ENCODE measurements at places on chromosomes 2 and 18.

GRCh38 chr18:24475926-24476589 is 15.6 kb downstream of the HRH4 start:
- DNase-seq: no peak

DNA sequence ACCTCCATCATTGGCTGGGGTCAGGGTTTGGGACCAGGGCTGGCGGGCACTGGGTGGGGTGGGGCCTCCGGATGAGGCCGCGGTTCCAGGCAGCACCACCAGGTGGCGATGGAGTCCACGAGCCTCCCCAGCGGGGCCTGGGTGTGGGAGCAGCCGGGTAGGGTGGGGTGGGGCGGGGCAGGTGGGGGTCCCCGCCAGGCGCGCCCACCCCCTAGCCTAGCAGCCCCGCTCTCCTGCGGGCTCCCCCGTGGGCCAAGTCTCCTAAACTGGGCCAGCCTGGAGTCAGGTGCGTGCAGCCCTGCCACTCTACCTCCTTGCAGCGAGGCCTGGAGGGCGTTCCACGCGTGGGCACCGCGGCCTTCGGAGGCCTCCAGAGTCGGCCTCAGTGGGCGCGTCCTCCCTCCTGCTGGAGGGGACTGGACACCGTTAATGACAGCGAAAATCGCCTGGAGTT is 187.5 kb downstream of the TWIST2 start:
- peak; percentile 6 for DNase-seq

DNA sequence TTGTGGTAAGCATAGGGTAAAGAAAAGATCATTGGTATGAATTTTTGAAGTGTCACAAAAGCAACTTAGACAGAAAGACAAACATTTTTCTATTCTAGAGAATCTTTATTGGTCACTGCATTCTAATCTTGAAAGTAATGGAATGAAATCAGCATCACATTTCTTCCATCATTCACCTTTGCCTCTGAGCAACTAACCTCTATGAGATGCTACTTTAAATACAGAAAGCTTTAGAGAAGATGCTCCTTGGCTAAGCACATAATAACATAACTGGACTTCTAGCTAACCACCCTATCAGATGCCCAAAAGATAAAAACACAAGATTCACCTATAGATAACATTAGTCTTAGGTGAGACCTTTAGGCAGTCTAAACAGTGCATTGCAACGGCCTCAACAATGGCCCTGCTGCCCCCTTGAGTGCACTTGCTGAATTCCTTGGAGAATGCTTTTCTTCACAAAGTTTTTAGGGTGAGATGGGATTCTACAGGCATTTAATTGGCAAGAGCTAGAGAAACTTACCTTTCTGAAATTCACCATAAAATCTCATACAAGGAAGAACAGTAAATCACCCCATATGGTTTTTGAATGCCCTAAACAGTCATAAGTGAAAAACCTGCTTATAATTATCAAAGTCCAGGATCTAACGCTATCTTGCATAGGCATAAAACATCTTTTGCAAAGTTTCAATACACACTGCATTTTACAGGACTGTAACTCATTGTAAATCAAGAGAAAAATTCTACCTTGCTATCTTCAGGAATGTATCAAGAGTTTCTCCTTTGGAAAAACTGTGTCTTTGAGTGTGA is 791.3 kb upstream of the CHAC2 start:
- no peak for DNase-seq

- no peak for DNase-seq
Observed at GRCh38 chr2:20589975-20590703, 60.8 kb downstream of the HS1BP3 start.

GRCh38 chr2:191866675-191867506 is 20.0 kb upstream of the CAVIN2 start:
- DNase-seq: no peak

DNA sequence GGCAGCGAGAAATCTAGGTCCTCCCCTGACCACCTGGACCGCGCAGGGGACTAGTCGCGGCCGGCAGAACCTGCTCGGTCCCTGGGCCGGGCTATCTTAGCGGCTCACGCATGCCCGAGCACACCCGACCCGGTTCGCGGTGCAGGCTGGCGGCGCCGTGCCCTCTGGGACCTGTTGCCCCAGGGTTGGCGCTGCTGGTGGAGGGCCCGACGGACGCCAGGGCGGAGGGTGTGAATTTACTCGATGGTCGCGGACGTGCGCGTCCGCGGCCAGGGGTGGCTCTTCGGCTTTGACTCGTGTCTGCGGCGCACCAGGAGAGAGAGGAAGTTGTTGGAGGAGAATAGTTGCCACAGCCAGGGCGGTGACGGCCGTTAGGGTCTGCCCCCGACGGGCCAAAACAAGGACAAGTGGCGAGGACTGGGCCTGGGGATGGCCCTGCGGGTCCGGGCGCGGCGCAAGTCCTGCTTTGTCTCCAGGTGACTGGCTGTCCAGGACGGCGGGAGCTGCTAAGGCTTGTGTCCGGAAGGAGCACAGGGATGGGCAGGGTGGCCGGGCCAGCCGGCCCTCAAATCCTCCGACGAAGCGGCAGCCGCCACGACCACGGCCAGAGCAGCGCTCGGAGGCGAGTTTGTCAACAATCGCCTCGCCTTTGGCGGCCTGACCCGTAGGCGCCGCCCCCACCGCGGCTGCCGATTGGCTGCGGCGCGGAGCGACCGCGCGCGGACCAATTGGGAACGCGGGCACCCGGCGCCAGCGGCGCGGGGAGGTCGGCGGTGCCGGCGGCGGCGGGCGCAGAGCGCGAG is 1.3 kb downstream of the BCL2L11 start:
- peak; percentile 81 for DNase-seq

- DNase-seq: no peak
Observed at GRCh38 chr2:11074246-11074820, 80.9 kb upstream of the SLC66A3 start.

GRCh38 chr2:155633060-155633839 is 699.3 kb downstream of the NR4A2 start:
- DNase-seq: no peak

- DNase-seq: no peak
Observed at GRCh38 chr2:191952515-191953270, 105.8 kb upstream of the CAVIN2 start.

- DNase-seq: no peak
Observed at GRCh38 chr2:61550375-61551209, 12.4 kb upstream of the XPO1 start.

- no peak for DNase-seq
Observed at GRCh38 chr18:31206787-31207381, 44.2 kb upstream of the DSC1 start.

DNA sequence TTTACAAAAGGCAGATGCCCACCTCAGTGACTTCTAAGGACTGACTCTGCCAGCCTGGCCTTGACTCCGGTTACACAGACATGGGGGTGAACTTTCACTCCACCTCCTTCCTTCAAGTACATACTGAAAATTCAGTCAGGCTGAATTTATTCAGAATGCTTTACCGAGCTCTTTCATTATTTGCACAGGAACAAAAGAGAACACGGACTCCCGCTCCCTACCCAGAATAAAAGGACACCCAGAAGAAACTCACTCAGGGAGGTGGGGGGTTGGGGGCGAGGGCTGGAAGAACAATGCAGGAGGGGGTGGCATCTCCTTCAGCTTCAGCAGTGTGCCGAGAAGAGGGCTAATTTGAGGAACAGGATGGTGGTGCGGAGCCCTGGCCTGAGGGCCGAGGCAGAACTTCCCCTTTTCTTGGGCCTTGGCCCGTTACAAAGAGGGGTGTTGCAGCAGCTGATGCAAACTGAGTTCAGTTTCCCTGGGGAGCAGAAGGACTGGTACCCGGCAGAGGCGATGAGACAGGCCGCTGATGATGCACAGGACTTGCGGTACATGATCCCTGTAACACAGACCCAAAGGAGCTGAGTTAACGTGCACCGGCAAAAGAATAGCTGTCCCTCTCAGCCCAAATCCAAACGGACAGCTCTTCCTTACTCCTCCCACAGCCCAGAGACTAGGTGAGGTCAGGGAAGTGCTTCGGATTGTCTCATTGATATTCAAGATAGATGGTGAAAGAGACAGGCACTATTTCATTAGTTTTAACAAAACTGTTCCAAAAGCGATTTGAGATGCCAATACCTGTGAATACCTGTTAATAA is 24.1 kb downstream of the LYPD1 start:
- DNase-seq: no peak

DNA sequence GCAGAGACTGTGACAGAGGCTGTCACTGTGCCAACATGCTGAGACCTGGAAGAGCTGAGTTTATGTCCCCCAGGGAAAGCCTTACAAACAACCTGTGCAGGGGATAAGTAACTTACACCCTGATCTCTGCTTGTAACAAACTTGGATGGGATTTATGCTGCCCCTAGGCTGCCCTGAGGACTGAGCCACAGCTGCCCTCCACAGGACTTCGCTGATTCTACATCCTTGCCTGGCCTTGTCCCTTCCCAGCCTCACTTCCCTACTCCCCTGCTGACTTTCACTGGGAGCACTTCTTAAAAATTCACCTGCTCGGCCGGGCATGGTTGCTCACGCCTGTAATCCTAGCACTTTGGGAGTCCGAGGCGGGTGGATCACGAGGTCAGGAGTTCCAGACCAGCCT is 45.9 kb upstream of the ASAP2 start:
- no peak for DNase-seq

DNA sequence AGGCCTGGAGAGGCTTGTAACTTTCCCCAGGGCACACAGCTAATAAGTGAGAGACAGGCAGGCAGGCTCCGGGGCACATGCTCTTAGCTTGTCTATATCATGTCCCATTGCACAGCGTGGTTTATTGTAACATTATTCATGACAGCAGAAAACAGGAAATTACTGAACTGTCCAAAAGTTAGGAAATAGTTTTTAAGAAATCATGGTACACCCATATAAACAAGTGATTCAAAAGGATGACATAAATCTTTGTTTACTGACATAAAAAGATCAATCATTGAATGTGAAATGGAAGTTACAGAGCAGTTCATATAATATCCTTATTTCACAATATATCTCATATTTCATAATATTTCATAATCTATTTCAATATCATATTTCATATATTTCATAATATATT is 34.3 kb upstream of the TXNDC2 start:
- DNase-seq: no peak

DNA sequence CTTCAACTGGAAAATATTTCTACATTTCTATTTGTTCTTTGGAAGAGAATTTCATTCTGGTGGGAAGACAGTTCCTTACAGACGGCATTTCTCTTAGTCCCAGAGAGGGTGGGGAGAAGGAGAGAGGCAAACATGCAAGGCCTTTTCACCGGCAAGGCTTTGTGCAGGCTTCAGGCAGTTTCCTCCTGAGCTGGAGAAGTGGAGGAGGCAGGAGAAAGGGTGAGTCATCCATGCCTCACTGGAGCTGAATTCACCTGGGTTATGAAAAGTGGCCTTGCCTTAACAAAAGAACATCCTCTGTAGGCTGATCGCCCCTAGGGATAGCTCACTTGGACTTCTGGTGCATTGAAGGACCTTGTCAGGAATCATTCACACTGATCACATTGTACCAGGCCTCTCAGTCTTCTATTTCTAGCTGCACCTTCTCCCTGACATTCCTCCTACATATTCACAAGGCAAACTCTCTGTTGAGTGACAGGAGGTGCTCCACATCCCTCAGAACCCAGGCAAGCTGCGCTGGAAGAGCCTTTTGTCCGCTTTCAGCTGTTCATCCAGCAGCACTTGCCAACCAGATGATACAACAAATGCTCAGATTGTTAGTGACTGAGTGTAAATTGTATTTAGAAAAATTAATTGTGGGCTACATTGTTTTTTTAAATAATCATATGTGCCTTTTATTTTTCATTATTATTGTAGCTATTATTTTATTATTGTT is 796.1 kb downstream of the DCDC2C start:
- DNase-seq: no peak

- DNase-seq: no peak
Observed at GRCh38 chr2:98127229-98127989, 40.4 kb downstream of the VWA3B start.

DNA sequence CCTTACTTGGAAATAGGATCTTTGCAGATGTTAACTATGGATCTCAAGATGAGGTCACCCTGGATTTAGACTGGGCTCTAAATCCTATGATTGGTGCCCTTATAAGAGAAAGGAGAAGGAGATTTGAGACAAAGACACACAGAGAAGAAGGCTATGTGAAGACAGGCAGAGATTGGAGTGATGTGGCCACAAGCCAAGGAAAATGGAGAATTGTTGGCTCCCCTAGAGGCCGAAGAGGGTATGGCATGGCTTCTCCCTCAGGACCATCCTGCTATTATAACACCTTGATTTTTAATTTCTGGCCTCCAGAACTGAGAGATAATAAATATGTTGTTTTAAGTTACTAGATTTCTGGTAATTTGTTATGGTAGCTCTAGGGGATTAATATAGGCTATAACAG is 7.6 kb downstream of the CYBRD1 start:
- DNase-seq: no peak

- DNase-seq: no peak
Observed at GRCh38 chr2:19971691-19972090, 18.2 kb downstream of the WDR35 start.

DNA sequence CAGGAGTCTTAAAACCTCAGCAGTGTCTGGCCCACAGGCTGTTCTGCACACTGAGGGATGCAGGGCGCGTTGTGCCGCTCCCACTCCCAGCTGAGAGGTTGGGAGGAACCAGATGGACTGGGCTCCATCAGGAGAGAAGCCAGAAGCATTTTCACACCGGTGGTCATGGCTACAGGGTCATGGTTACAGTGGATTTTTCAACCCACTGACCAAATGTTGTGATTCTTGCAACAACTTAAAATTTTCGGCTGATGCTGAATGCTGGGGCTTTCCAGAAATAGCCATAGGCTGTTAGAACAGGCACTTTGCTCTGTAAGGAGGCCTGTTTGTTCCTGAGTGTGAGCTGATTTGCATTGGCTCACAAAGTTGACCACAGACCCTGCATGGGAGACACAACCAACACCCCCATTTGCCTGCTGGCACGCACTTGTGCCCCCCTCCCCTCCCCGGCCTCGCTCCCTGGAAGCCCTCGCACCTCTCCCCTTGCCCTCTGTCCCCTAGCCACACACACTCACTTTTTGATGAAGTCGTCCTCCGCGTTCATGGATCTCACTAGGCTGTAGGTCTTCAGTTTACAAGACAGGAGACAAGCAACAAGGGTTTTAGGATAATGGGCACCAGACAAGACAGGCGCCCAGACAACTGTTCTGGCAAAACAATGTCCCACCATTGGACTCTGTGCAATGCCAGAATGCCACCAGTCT is 3.4 kb downstream of the LPIN1 start:
- DNase-seq: no peak

DNA sequence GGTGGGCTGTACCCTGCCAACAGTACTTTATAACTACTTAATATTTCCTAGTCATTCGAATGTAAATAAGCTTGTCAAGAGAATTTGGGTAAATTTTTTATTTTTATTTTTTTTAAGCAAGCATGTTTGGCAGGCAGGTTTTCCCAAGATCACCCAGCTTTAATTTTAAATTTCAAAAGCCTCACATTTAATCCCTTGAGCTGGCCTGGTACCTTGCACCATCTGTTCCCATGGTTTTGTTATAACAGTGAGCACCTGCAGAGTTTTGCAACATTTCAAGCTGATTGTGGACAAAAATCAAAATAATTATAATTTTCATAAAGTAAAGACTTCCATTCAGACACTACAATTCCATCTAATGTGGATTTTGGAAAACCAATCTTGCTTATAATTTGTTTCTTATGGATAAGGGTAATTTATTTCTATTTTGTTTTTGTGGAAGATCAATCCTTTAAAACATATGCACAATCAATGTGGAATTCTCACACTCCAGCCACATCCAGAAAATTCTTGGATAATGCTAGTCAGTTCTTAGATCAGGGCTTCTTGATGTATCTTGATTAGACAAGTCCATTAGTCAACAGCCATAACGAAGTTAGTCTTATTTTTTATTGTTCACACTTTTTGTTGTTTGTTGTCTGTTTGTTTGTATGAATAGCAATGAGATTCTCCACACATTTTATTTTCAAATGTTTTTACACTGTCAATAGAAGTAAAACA is 689.3 kb downstream of the NR4A2 start:
- no peak for DNase-seq

GRCh38 chr18:24763765-24764513 is 303.5 kb downstream of the HRH4 start:
- no peak for DNase-seq

Measured in NCI-H1105 (cell line).